AG04450 (cell line): ENCODE measurements at places on chromosomes 2 and 18. TPM values are rescaled to one million over a fixed set of nuclear protein-coding genes. Genes with fewer than 3 reads are reported as not detected.

GRCh38 chr2:29502460-29502911 lies 387.3 kb downstream of the CLIP4 start:
- DNase-seq, result no peak

GRCh38 chr2:113677330-113677729 lies 50.3 kb downstream of the RABL2A start:
- DNase-seq, result no peak

GRCh38 chr2:191515551-191515950 lies 162.4 kb upstream of the NABP1 start:
- no peak for DNase-seq

GRCh38 chr2:146697307-146697706 lies 1147.5 kb upstream of the ACVR2A start:
- DNase-seq, result no peak

- no peak for DNase-seq
Measured at GRCh38 chr2:203195331-203196036, 43.3 kb upstream of the CYP20A1 start.

DNA sequence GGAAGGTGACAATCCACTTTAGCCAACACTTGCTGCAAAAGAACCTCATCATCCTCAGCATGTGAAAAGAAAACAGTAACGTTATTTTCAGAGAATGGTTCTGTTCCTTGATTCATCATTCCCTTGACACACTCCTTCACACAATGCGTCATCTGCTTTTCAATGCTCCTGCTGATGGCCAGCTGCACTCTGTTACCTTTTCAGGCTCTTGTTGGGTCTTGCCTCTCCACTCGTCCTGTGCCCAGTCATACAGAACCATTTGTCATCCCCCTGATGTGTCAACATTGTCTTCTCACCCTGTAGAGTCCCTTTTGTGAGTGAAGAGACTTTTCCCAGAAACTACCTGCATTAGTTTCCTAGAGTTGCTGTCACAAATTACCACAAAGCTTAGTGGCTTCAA lies 12.2 kb upstream of the DTNA start:
- no peak for DNase-seq

GRCh38 chr18:48338915-48339314 lies 70.3 kb downstream of the ZBTB7C start:
- no peak for DNase-seq

The KCNJ13 gene
- 0.02 TPM in 1 of 2 replicates, not detected in the other for polyA plus RNA-seq

The CPLX4 gene
- not detected in 2 replicates for polyA plus RNA-seq

The NT5C1B gene
- polyA plus RNA-seq, result not detected in 2 replicates

The ABI2 gene
- 35.7 and 42.5 TPM in 2 replicates for polyA plus RNA-seq
